ENCODE measurements at places on chromosomes 3 and 15.

DNA sequence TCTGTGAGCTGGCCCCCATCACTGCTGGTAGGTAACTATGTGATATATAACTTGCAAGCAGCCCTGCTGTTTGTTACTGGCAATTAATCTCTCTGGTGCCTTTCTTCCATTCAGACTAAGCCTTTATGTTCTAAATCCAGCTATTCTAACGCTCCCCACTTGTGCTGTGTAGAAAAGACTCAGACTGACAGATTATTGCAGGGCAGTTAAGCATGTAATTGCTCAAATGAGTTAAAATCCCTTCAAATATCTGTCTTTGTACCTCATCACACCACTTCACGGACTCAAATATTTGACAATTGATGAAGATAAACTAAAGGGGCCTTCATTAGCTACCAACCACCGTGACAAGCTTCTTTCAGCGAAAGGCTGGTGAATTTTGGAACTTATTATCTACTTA lies 416.2 kb downstream of the NR2F2 start:
- peak; percentile 36 for DNase-seq

DNA sequence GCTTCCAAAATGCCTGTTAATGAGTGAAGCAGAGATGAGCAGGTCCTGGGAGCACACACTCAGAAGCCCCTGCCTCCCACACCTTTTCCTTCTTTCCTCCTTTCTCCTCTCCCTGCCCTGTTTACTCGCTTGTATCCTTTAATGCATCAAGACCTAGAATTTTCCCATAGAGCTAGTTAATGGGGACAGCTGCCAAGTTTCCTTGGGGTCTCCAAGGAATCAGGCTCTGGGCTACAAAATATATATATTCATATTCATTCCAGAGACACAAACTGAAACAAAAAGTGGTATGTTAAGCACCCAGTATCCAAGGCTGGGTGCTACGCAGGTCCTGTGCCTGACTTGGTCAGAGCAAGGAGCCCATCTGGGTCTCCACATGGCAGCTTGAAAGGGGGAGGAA lies 235.6 kb downstream of the MYRIP start:
- DNase-seq: no peak

GRCh38 chr15:28881170-28881569 lies 4.6 kb upstream of the APBA2 start:
- DNase-seq: no peak

DNA sequence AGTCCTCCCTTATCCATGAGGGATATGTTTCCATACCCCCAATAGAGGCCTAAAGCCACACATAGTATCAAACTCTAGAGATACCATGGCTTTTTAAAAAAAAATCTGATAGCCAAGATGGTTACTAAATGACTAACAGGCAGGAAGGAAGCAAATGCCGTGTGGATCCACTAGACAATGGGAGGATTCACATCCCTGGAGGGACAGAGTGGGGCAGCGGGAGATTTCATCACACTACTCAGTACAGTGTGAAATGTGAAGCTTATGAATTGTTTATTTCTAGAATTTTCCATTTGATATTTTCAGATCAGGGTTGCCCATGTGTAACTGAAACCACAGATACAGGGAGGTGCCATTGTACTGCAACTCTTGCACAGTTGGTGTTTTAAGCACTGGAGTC lies 826.6 kb downstream of the SQOR start:
- no peak for DNase-seq

DNA sequence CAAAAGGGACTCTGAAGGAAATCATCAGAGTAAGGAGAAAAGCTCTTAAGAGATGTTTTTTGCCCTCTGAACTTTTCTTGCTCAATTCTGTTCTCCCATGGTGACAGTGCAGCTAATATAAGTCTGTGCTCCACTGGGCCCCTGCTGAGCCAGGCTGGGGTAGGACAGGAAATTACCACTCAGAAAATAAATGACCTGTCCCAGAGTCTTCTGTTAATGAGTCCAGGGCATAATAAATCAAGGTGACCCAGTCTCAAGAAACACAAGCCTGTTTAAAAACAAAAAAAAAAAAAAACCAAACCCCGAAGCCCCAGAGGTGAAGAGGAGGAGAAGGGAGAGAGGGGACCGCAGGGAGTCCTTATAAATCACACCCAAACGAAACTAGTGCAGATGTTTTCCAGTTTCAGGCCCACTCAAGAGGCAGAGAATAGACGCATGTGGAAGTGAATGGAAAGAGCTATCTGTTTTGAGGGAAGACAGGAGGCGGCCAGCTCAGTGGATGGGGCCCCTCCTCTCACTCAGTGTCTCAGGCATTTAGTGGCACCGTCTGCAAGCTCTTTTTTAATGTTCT lies 59.8 kb upstream of the BOC start:
- DNase-seq: peak; percentile 95

- no peak for DNase-seq
These were observed 96.1 kb downstream of the RSRC1 start for GRCh38 chr3:158205994-158206393.

GRCh38 chr3:60758831-60759230 lies 492.4 kb downstream of the FHIT start:
- DNase-seq: no peak

- DNase-seq: no peak
These were observed 408.1 kb upstream of the ZNF385D start for GRCh38 chr3:22159004-22159695.

- no peak for DNase-seq
These were observed 75.8 kb upstream of the LEKR1 start for GRCh38 chr3:156750191-156750873.

DNA sequence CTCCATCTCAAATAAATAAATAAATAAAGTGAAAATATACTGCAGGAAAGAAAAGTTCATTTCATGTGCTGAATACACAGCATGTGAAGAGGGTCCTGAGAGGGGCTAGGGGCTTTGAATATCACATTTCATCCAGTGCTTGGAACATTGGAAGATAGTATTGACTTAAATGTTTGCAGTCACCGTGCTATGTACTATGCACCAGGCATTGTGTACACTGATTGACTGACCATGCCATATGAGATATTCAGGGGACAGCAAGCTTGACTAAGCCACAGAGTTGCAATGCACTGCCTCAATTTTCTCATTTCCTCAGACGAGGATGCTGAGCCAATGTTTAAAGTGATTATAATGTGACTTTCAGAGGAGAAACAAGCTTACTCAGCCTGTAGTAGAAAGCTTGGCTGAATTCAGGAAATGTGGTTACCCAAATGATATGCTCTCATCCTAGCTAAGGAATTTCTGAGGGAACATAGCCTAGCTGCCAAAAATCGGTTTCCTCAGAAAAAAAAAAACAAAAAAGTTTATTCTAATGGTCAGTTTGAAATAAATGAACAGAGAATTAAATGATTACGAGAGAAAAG lies 557.9 kb downstream of the FGF12 start:
- DNase-seq: no peak

DNA sequence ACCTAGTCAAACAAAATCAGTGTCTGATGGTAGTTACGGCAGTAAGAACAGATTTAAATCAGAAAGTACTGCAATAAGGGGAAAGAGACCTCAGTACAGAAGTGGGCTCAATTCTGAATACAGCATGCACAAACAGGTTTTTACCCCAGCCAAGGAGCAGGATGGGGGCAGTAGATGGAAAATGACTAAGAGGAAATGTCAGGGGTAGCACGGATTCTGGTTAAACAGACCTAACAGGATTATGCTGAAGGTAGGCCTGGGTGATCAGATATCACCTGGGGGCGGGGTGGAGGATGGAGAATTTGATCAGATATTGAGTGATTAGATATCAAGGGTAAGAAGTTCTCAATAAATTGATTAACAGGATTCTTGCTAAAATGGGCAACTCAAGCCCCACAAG lies 19.0 kb downstream of the MESD start:
- no peak for DNase-seq

- DNase-seq: no peak
These were observed 690.2 kb upstream of the DPPA4 start for GRCh38 chr3:110027446-110028080.

DNA sequence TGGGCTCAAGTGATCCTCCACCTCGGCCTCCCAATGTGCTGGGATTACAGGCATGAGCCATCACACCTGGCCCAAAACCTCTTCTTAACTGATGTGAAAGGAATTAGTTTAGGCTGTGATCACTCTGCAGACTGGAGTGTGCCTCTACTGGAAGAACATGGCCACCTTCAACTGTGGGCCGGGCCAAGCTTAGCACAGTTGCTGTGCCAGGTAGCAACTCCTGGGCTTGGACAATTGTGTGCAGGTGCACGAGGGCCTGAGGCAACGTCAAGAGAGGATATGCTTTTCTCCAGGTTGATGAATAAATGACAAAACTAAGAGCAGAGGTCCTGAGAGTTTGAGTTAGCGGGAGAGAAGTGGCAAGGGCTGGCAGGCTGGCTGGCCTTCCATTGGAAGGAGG lies 6.5 kb downstream of the FAH start:
- DNase-seq: no peak

DNA sequence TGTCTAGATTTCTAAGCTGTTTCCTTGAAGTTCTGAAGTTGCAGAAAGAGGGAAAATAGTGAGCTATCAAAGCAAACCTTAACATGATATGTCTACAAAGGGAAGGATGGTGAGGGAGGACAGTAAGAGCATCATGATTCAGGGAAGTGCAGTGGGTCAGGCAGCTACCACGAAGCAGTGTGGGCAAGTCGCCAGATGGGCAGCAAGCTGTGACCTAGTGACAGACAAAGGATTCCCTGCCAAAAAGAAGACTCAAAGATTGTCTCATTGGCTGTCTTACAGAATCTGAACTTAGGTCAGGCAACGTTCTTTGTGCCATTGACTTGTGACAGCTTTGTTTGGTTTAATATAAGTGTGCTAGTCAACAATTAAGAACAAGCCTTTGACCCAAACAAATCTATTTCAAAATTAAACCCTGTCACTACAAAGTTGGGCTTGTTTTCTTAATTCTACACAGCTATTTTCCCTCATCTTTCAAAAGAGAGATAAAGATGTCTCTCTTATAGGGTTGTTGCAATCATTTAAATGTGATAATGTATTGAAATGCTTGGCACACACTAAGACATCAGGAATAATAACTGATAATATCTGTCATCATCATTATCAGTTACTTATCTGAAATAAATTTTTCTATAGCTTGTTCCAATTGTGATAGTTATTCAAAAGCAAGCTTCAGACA lies 153.3 kb downstream of the ECT2 start:
- no peak for DNase-seq

- no peak for DNase-seq
These were observed 540.3 kb downstream of the PYDC2 start for GRCh38 chr3:192001218-192001617.

- no peak for DNase-seq
These were observed 32.3 kb downstream of the PAQR9 start for GRCh38 chr3:142931222-142931621.

- DNase-seq: no peak
These were observed 569.6 kb upstream of the AGTR1 start for GRCh38 chr3:148128136-148128535.

DNA sequence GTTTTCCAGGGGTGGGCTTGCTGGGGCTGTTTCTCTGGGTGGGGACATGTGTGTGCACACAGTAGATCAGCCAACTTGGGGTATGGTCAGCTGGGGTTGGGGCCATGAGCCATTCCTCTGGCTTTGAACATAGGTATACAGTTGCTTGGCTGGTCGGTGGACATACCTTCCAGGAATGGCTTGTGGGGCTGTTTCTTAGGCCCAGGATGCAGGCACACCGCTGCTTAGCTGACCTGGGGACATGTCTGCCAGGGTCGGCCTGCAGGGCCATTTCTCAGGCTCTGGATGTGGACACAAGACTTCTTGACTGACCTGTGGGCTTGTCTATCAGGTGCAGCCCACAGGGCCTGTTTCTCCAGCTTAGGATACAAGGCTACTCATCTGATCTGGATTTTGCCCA lies 130.6 kb downstream of the DOCK3 start:
- DNase-seq: no peak

- DNase-seq: no peak
These were observed 475.9 kb downstream of the SQOR start for GRCh38 chr15:46110755-46111154.

DNA sequence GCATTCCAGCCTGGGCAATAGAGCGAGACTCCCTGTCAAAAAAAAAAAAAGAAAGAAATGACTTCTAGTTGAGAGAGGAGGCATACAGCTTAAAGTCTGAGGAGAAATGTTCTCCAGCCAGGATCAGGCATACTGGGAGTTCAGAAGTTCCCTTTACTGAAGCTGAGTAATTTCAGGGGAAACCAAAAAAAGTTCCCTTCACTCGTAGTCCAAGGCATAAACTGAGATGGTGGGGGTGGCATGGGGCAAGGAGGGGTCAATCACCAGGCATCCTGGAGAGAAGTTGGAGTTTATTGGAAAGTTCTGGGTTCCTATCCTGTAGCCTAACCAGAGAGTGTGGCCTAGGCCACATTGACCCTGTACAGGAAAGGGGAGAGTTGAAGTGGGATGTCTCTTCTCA lies 5.9 kb downstream of the GPX1 start:
- no peak for DNase-seq

DNA sequence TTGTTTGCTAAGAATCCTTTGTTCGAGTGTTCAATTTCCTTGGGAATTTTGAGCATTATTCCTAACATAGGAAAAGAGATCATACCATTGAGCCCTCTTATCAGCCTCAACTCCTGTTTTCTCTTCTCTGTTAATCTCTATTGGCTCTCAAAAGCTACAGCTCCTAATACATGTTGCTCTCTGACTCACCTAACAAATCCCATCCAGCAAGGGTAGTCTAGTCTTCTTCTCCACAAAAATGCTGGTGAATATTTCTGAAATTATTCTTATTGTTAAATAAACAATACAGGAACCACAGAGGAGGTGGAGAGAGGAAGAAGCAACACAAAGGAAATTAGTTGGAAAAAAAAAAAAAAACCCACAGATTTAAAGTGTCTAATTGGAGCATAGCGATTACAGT lies 325.8 kb upstream of the NAALADL2 start:
- DNase-seq: no peak

- peak; percentile 29 for DNase-seq
These were observed 20.0 kb downstream of the ATRIP start for GRCh38 chr3:48466386-48467109.

DNA sequence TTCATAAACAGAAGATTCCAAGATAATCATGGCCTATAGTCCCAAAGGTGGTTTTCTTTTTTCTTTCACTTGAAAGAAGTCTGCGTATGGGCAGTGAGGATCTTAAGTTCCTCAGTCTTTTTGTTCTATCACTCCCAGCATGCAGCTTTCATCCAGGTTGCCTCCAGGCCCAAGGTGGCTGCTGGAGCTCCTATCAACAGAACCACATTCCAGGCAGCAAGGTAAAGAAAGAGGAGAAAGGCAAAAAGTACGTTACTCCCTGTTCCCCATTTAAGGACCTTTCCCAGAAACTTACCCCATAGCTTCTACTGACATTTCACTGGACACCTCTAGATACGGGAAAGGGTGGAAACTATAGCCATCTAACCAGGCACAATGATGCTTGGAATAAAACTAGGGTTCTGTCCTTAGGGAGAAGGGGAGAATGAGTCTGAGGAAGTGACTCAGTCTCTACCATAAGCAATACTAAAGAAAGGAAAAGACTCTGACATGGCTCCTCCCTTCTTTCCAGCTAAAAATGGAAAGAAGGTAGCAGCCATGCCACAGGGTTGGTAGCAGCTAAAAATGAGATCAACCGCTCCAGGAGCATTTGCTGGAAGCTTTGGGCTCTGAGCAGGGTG lies 313.9 kb upstream of the NR2E3 start:
- DNase-seq: no peak

GRCh38 chr3:138782755-138783154 lies 52.0 kb downstream of the PIK3CB start:
- no peak for DNase-seq

GRCh38 chr3:62260655-62261054 lies 112.7 kb downstream of the FEZF2 start:
- no peak for DNase-seq

GRCh38 chr3:45986303-45986982 lies 9.2 kb downstream of the FYCO1 start:
- DNase-seq: peak; percentile 27
